ENCODE measurements at places on chromosomes 3 and 15.

GRCh38 chr3:101288294-101288693 lies 32.1 kb downstream of the IMPG2 start:
- no peak for DNase-seq

DNA sequence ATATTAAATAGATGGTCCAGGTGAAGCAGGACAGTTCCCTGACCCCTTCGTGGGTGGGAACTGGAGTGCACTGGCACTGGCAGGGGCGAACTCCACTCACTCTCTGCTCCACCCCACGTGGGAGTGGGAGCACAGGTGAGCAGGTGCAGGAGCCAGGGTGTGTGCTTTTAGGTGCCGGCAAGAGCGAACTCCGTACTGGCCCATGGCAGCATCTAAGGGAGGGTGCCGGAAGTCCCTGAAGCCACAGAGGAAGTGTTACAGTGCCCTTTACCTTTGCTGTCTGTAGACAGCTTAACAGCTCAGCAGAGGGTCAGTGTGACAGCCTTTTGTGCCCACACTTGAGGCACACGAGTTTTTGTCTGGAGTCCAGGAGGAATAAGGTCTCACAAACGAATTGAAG lies 26.7 kb upstream of the PIAS1 start:
- DNase-seq: no peak

GRCh38 chr3:119084371-119085069 lies 49.9 kb upstream of the IGSF11 start:
- DNase-seq: no peak

DNA sequence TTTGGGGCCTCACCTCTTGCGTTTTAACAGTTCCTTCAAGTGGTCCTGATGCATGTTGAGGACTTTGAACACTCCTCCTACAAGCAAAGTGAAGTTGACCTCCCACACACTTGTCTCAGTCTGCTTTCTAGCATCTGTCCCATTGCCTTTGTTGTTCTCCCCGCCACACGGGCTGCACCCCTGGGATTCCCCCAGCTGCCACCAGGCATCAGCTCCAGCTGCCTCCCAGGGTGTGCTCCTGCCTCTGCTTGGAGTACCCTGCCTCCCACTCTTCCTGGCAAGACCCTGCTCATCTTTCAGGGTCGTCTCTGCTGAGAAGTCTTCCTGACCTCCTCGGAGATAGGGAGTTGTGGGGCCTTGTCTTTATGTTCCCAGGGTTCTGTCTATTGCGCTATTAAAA lies 52.2 kb downstream of the IGF1R start:
- DNase-seq: no peak

- peak; percentile 87 for DNase-seq
Observed at GRCh38 chr15:70152070-70152480, 54.4 kb upstream of the TLE3 start.

GRCh38 chr3:184500344-184500923 lies 61.2 kb upstream of the EPHB3 start:
- no peak for DNase-seq

- DNase-seq: peak; percentile 98
Observed at GRCh38 chr3:150733373-150733935, 29.5 kb downstream of the SIAH2 start.

DNA sequence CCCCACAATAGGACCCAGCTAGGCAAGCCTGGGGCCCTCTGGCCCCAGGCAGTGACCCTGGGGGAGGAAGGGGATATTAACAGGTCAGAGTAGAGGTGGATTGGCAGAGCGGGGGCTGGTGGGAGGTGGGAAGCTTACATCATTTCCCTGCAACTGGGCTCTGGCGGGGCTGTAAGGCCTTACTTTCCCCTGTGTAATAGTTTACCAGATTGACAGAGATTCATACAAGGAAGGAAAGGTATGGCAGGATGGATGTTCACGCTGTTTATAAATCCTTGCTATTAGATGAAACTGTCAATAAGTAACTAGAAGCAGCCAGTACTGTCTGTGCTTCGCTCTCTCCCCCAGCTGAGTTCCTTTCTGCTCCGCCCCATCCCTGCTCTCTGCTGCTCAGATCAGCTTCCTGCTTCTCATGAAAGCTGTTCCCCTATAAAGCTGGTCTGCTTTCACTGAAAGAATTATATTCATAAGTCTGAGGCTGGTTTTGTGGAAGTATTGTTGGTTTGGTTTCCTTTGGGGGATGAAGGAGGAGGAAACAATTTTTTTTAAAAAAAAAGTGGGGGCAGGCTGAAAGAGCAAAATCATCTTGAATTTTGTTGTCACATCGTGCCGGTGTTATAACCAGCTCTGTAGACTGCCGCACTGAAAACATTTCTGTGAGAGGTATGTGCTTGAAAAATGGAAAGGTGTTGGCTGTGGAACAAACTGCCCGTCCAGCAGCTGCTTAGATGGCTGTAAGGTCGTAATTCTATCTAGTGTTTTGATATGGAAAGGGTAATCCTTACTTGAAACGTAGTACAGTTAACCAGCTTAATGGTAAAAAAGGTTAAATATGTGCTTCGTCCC lies 76.4 kb downstream of the BBX start:
- peak; percentile 83 for DNase-seq

DNA sequence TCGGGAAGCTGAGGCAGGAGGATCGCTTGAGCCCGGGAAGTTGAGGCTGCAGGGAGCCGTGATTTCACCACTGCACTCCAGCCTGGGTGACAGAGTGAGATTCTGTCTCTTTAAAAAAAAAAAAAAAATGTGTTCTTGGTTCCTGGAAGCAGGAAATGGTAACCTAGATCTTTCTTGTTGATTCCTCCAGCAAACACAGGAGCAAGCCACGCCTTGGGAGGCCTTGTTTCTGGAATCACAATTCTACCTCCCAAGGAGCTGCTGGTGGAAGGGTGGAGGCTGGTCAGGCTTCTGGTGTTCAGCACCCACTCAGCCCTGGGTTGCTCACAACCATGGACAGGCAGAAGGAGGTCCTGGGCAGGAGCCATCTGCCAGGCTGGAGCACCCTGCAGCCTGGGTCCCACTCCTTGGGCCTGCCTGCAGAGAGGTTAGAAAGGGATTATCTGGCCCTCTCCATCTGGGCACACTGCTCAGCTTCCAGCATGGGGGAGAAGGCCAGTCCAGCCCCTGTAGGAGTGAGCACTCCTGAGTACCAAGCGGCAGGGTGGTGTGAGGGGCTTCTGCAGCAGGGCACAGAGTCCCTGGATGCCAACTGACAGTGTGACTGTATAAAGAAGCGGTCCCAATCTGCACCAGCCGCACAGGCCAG lies 65.6 kb downstream of the ABTB1 start:
- DNase-seq: peak; percentile 44

DNA sequence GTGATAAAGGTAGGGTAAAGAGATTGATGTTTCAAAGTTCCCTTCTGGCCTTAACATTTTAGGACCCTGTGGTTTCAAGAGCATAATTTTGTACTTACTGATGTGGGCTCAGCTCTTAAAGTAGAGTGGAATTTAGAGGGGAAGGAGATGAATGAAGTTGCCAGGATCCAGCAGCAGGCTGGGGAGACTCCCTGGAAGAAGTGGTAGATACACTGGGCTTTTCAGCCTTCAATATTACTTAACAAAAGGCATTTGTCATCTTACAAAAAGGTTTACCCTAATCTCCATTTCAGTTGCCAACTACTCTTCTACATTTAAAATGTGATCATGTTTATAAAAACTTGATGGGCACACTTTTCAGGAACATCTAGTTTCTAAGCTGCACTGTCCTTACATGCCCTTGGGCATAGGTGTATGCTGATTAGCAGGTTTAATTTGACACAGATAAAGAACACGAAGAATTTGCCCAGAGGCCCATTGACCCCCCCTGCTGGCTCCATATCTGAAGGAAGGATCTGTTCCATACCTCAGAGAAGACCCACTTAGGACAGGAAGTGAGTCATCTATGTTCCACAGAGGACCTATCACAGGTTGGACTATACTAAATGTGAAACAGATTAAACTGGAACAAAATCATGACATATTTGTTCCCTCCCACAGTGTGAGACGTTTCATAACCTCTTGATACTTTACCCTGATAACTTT lies 93.0 kb upstream of the LPP start:
- peak; percentile 66 for DNase-seq

DNA sequence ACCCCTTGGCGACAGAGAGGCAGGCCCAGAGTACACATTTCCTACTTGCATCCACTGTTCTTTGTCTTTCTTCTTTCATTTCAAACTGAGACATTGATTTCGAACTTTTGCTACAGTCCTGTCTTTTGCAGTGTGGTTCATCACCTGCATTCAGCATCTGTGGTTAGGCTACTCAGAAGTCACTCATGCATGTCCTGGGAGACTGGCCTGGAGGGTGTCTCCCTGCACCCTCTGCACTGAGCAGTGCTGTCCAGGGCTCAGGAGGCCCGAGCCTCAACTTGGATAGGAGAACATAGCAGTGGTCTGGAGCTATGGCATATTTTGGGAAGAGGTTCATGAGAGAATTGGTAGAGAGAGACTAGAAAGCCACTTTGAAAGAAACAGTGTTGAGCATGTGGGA lies 240.2 kb upstream of the TPRG1 start:
- DNase-seq: no peak

DNA sequence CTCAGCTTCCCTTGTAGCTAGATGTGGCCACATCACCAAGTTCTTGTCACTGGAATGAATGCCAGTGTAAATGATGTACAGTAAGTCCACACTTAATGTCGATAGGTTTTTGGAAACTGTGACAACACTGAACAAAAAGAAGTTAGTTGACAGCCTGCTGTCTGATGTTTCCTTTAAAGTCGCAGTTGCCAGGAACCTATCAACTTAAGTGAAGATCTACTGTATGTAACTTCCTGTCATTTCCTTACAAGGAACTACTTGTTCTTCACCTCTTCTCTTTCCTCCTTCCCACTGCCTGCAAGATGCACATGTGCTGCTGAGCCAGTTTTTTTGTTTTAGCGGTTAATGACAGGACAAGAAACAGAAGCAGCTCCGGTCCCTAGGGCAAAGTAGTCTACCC lies 44.6 kb downstream of the HDGFL3 start:
- peak; percentile 15 for DNase-seq

GRCh38 chr3:136546720-136547119 lies 205.5 kb downstream of the STAG1 start:
- DNase-seq: peak; percentile 76

DNA sequence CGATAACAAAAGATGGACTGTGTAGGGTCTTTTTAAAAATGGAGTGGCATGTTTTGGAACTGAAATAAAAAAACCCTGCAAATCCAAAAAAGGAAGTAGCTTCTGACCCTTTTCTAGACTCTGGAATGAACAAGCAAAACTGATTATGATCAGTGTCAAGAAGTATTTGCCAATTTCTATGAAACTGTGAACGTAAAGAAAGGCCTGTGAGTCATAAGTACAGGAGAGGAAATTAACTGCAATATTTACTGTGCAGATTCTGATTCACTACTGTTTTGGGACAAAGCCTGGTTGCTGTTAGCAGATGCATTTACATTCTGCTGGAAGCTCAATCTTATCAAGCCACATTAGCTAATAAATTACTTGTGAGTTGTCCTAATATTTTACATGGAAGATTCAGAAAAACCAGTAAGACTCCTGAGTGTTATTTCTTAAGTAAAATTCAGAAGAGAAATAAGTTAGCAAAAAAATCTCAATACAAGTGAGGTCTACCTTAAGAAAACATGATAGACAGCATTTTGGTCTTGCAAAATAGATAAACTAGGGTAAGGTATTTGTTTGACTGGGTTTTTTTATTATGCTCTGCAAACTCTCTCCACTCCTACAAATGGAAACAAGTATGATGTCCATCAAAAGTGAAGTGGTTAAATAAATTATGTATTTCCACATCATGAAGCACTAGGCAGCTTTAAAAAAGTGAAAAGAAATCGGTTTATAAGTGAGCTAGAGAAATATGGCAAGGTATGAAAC lies 90.2 kb upstream of the LMOD3 start:
- peak; percentile 91 for DNase-seq

- DNase-seq: no peak
Observed at GRCh38 chr3:141253326-141253725, 21.7 kb downstream of the PXYLP1 start.

- no peak for DNase-seq
Observed at GRCh38 chr3:115323380-115323779, 176.3 kb upstream of the ZBTB20 start.

GRCh38 chr3:125622381-125622791 lies 27.1 kb upstream of the OSBPL11 start:
- DNase-seq: no peak

- DNase-seq: peak; percentile 84
Observed at GRCh38 chr3:128846486-128846891, 32.9 kb upstream of the ACAD9 start.

GRCh38 chr3:82165266-82165665 lies 403.8 kb upstream of the GBE1 start:
- no peak for DNase-seq

DNA sequence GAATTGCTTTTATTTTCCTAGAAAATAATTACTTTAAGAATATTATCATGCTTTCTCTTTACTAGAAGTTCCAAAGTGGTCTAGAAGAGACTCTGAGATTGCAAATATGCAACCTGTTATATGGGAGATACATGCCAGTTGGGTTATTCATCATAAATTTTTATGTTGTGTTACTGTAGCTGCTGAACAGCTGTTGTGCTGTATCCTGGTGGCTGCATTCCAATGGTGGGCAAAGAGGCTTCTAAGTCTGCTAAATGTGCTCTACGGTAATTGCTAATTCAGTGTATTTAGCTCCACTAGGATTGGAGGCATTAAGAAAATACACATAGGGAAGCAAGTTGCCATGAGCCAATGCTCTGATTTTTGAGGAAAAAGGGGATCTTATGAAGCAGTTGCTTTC lies 409.0 kb downstream of the TUSC7 start:
- no peak for DNase-seq

DNA sequence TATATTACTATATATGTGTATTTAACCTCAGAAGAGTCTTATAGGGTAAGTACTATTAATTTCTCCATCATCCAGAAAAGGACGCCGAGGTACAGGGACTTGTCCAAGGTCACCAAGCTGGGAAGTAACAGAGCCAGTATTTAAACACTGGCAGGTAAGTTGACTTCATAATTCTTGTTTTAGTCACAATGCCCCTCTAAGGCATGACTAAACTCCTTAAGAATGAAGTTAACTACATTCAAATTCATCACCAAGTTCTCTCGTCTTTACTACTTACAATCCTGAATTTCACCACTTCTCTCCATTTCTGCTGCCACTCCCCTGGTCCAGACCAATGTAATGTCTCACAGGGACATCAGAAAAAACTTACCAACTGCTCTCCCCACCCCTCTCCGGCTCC lies 312.1 kb downstream of the GRM7 start:
- no peak for DNase-seq

DNA sequence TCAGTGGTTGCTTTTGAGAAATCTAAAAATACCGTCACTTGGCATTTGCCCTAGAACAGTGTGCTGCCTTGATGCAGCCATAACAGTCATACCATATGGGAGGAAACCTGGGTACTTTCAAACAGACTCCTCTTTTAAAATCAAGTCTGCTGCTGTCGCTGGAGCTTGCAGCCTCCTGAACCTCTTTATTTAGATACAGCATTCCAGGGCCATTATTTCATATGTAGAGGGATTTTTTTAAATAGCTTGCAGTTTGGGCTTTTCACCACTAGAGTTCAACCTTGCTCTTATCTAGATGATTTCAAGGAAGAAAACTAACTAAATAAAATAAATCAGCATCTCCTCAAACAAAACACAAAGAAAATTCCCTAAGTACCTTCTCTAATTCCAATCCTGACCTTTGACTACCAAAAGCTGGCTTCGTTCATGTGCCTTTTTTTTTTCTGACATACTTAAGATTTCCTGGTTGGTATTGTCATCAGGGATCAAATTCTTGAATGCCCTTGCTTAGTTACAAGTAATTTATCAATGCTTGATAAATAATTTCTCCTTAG lies 111.6 kb downstream of the KBTBD8 start:
- DNase-seq: peak; percentile 60

All from hematopoietic multipotent progenitor cell treated with erythropoietin and hydrocortisone succinate and interleukin-3 and kit ligand, for 4 days (in vitro differentiated cells).